ENCODE measurements at places on chromosomes 13 and 19.

- DNase-seq: no peak
These were observed 322.3 kb downstream of the OXGR1 start for GRCh38 chr13:96672016-96672415.

- DNase-seq: peak; percentile 66
These were observed 11.9 kb upstream of the PRKD2 start for GRCh38 chr19:46728693-46729339.

DNA sequence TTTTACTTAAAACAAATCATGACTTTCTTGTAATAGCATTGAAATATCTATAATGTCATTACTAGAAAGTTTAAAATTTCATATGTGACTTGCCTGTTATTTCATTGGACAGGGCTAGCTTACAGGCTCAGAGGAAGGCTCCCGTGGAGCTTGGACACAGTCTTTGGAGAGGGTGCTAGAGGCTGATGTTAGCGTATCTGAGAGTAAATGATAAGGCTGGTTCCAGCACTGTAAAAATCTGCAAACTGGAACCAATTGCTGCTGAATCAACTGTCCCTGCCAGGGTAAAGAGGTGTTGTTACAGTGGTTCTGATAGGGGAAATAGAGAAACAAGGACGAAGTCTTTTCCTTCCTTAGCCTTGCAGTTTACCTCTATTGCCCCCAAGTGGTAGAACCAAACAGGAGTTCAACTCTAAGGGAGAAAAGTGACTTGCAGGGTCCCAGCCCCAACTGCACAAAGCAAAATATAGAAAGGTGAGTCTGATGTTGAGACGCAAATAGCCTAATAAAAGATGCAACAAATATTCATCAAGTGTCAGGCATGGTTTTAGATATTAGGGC lies 901.7 kb downstream of the DIAPH3 start:
- no peak for DNase-seq

GRCh38 chr13:73387318-73387717 lies 328.5 kb downstream of the KLF5 start:
- no peak for DNase-seq

DNA sequence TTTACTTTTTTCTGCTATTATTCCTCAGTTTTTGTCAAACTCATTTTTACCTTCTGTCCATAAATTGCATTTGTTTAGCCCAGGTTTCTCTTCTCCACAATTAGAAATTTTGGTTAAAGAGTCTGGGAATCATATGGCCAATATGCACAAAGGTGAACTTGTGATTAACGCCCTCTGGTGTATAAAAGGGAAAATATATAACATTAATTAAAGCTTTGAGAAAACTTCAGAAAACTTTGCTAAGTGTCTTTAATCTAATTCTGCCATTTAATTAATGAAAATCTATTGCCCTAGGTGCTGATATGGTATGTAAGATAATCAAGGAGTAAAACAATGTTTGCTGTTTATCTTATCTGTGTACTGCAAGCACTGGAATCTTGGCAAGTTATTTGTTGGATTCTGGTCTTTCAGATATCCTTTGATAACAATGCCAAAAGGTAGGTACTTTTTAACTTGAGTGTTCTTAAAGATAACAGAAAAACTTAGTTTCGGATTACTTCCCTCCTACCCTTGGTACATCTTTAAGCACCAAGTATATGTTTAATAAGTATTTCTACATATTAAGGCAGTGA lies 402.6 kb downstream of the SUCLA2 start:
- DNase-seq: no peak

DNA sequence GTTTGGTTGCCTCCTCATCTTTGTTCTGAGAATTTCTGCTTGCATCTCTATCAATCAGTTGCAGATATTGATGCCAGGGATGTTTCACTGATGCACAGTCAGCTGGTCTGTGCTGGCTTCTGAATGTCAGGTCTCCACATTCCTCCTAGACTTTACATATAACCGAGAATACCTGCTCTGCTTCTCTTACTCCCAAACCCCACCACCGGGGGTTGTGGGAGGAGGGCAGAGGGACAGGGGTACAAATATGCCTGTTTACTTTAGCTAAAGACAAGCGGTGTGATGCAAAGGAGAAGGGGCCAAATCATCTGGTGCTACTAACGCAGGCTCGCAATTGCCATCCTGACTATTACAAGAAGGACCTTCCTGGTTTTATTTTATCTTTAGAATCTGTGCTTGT lies 17.4 kb upstream of the KLHL1 start:
- no peak for DNase-seq

DNA sequence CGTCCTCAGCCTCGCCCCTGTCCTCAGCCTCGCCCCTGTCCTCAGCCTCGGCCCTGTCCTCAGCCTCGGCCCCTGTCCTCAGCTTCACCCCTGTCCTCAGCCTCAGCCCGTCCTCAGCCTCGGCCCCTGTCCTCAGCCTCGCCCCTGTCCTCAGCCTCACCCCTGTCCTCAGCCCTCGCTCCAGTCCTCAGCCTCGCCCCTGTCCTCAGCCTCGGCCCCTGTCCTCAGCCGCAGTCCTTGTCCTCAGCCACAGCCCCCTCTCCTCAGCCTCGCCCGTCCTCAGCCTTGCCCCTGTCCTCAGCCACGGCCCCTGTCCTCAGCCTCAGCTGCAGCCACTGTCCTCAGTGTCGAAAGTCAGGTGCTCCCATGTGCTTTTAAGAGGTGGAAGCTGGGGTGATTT lies 10.5 kb downstream of the C13orf46 start:
- no peak for DNase-seq

DNA sequence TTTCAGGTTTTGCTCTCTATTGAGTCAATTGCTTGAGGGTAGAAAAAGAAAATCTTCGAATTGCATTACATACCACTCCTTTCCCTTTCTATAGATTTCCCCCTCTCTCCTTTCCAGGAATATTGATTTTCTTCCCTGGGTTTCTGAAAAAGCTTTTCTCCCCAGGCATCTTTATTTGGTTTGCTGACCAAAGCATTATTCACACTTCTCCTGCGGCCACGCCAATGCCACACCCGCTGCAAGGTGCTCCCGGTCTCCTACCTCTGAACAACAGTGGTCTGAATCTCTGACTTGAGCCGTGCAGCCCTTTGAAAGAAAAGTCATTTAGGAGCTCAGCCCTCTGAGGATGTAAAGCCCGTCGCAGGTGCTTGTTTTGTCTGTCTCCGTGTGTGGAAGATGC lies 350.9 kb upstream of the TMTC4 start:
- DNase-seq: no peak

GRCh38 chr19:55118401-55118991 lies 1.1 kb upstream of the PPP1R12C start:
- no peak for DNase-seq

- no peak for DNase-seq
These were observed 3.9 kb downstream of the SIX5 start for GRCh38 chr19:45764945-45765701.

DNA sequence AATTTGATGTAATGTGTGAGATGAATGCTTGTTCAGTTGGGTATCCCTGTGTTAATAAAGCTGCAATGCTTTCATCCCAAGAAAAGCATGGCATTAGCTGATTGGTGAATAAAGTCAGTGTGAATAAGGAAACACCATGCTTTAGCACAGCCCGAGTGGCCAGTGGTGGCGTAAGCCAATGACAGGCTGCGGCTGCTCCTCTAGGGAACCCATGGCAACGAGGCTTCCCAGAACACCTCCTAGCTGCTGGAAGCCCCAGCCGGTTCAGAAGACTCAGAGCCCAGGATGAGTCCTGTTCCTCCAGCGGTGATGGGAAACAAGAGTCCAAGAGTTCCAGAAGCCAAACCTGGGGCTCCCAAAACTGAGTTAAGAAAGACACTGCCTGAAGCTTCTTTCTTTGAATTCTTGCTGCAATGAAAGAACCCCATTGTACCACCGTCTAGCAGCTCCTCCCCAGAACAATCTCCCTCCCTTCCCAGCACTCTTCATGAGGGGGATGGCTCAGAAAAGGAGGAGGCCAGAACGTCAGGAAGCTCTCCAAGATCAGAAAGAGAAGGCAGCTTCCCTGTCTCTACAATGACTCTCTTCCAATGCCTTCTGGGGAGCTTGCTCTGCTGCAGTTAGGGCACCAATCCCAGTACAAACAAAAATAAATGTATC lies 58.2 kb downstream of the TSHZ3 start:
- DNase-seq: no peak

All from stimulated activated CD4-positive, alpha-beta T cell treated with anti-CD3 and anti-CD28 coated beads, Interleukin-2, amount 100 ng/mL, for 4 hours (primary cell).